ENCODE measurements at places on chromosomes 13 and 19.

- peaks cover 81% of the 10 kb centered on the region for H3K4me1 ChIP-seq
- peak; percentile 48 for DNase-seq
Observed at GRCh38 chr19:52200044-52200443, 10.2 kb downstream of the PPP2R1A start.

- H3K4me3 ChIP-seq, result no peak overlapping the region
- no peak for DNase-seq
- H3K4me1 ChIP-seq, result peaks cover 24% of the 10 kb centered on the region
- peak overlapping the region; percentile 43 for H3K27ac ChIP-seq
- no peaks in the 10 kb centered on the region for H3K36me3 ChIP-seq
Observed at GRCh38 chr13:110881839-110882627, 32.8 kb downstream of the ANKRD10 start.

DNA sequence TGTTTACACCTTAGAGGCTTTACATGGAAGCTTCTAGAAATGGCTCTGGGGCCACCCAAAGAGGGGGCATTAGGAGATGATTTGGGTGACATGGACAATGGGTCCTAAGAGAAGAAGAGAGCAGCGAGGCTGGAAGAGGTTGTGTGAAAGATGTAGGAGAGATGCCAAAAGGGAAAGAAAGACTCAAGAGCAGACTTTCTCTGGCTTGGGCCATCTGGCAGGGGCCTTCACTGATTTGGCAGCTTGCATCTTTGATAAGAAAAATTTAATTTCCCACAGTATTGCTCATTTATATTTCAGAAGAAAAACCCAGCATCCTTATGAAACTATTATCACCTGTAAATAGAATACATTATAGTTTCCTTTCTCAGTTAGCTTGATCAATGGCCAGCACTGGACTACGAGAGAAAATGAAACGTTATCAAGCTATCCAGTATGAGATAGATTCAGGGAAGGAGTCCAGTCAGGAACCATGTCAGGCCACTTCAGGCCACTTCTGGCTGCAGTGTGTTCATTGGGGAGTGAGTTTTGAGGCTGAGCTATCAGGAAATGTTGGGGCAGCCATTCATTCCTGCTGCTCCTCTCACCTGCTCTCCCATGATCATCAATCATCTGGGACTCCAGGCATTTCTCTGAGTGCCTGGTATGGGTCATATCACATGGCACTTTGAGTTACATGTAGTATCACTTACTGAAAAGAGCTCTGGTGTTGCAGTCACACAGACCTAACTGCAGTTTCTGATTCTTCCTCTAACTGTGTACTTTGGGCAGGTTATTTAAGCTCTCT lies 10.3 kb downstream of the SCEL start:
- no peak overlapping the region for H3K4me3 ChIP-seq
- H3K36me3 ChIP-seq, result no peaks in the 10 kb centered on the region
- no peaks in the 10 kb centered on the region for H3K4me1 ChIP-seq
- H3K27ac ChIP-seq, result no peak overlapping the region
- no peaks in the 10 kb centered on the region for H3K27me3 ChIP-seq

- no peak overlapping the region for H3K4me3 ChIP-seq
- no peaks in the 10 kb centered on the region for H3K36me3 ChIP-seq
- no peak for DNase-seq
- H3K27me3 ChIP-seq, result no peaks in the 10 kb centered on the region
- no peak overlapping the region for H3K27ac ChIP-seq
Observed at GRCh38 chr13:29543230-29544215, 52.0 kb downstream of the SLC7A1 start.

GRCh38 chr19:57302727-57303401 lies 17.4 kb upstream of the ZNF543 start:
- peak overlapping the region; percentile 68 for H3K27ac ChIP-seq
- H3K36me3 ChIP-seq, result no peaks in the 10 kb centered on the region
- H3K4me1 ChIP-seq, result peaks cover 19% of the 10 kb centered on the region
- H3K4me3 ChIP-seq, result no peak overlapping the region
- no peaks in the 10 kb centered on the region for H3K27me3 ChIP-seq

DNA sequence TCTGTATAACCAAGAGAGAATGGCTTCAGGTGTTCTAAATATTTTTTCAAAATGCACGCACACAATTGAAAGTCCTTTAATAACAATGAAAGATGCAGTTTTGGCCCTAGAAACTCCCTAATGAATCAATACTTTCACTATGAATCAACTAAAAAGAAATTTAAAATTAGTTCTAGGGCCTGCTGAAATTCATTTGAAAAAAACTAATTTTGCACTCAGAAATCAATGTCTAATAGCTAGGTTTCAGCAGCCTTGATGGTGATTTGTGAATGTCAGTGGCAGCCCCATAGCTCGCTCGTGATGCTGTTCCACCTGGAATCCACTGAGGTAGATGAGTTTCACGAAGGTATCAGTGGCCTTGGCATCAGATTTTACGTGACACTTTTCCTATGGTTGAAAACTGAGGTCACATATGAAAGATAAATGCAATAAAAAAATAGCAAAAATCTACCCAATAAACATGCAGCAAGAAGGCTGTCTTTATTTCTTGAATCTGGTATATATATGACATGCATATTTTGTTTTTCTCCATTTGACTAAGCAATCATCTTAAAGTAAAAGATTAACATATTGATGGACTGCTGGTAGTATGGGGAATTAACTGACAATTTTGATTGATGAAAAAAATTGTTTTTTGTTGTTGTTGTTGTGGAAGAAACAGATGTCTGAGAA lies 141.0 kb downstream of the AKAP11 start:
- no peaks in the 10 kb centered on the region for H3K27me3 ChIP-seq
- H3K36me3 ChIP-seq, result no peaks in the 10 kb centered on the region
- H3K4me1 ChIP-seq, result no peaks in the 10 kb centered on the region
- H3K4me3 ChIP-seq, result no peak overlapping the region
- no peak overlapping the region for H3K27ac ChIP-seq
- DNase-seq, result no peak

DNA sequence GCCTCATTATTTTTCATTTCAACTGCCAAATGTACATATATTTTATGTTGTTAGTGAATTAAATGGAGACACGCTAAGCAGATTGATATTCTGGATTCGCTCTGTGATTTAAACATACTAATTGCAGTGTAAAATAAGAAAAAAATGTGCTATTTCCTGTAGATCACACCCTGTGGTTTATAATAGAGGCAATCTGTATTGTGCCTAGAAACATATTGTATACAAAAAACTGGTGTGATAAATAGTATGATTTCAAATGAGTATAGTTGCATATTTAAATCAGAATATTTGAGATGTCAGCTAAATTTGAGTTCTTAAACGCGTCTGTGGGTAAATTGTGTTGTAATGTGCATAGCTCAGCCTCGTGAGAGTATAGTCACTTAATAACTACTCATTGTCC lies 643.9 kb downstream of the TBC1D4 start:
- no peaks in the 10 kb centered on the region for H3K27me3 ChIP-seq
- DNase-seq, result no peak
- no peaks in the 10 kb centered on the region for H3K36me3 ChIP-seq
- H3K4me1 ChIP-seq, result no peaks in the 10 kb centered on the region
- H3K4me3 ChIP-seq, result no peak overlapping the region
- H3K27ac ChIP-seq, result no peak overlapping the region

- H3K4me1 ChIP-seq, result no peaks in the 10 kb centered on the region
- no peak overlapping the region for H3K4me3 ChIP-seq
- H3K27ac ChIP-seq, result no peak overlapping the region
- no peaks in the 10 kb centered on the region for H3K36me3 ChIP-seq
- H3K27me3 ChIP-seq, result no peaks in the 10 kb centered on the region
- DNase-seq, result no peak
Observed at GRCh38 chr13:52879950-52880741, 31.7 kb upstream of the PCDH8 start.

DNA sequence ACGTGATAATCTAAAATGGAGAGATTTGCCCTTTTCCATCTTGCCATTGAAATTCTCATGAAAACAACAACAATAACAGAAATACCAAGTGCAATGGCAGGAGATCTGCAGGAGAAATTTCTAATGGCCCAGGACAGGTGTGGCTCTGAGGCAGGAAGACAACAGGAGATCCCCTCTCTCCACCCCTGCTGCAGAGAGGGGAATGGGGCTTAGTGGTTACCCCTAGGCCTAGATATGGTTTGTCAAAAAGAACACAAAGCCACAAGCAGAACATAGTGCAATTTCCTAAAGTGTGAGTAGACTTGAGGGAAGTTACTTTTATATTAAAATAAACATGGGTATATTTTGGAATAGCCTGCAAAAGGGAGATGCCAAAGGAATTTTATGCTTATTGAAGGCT lies 369.5 kb downstream of the KCNRG start:
- no peaks in the 10 kb centered on the region for H3K36me3 ChIP-seq
- peak overlapping the region; percentile 96 for H3K27ac ChIP-seq
- no peaks in the 10 kb centered on the region for H3K27me3 ChIP-seq
- H3K4me3 ChIP-seq, result peak overlapping the region; percentile 78
- H3K4me1 ChIP-seq, result peaks cover 17% of the 10 kb centered on the region
